ENCODE measurements at places on chromosomes 7 and 10.
A peak's percentile ranks its signal among the peaks of the same experiment; 100 is the strongest.

- peak; percentile 27 for DNase-seq
Observed at GRCh38 chr10:124611738-124612137, 132.4 kb downstream of the FAM53B start.

DNA sequence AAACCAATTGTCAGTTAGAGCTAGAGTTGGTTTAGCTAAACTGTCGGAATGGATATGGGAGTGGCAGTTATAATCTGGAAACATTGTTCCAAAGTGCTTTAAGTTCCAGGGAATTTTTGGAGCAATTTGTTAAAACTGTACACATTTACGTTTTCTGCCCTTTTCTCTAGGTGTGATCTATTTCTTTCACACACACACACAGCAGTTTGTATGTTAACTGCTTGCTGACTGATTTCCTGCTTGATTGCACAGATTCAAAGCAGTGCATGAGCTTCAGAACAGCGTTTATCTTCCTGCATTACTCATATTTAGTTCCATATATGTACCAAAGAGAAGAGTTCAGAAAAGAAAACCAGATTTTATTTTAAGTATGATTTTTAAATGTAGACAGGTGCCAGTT is 57.9 kb downstream of the MGMT start:
- no peak for DNase-seq

GRCh38 chr7:12730523-12730922 is 43.1 kb downstream of the ARL4A start:
- no peak for DNase-seq

GRCh38 chr7:9149499-9150082 is 716.2 kb downstream of the NXPH1 start:
- DNase-seq, result no peak

DNA sequence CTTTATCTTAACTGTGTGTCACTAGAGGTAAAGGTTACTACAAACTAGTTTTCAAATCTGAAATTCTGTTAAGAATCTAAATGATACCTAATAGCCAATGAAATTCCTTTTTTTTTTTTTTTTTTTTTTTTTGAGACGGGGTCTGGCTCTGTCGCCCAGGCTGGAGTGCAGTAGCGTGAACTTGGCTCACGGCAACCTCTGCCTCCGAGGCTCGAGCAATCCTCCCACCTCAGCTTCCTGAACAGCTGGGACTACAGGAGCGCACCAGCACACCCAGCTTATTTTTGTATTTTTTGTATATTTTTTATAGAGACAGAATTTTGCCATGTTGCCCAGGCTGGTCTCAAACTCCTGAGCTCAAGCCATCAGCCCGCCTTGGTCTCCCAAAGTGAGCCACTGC is 160.3 kb upstream of the NEBL start:
- DNase-seq, result no peak

- no peak for DNase-seq
Observed at GRCh38 chr10:97543025-97543546, 29.5 kb upstream of the ANKRD2 start.

GRCh38 chr10:5663692-5664427 is 2.5 kb downstream of the ASB13 start:
- DNase-seq, result no peak

DNA sequence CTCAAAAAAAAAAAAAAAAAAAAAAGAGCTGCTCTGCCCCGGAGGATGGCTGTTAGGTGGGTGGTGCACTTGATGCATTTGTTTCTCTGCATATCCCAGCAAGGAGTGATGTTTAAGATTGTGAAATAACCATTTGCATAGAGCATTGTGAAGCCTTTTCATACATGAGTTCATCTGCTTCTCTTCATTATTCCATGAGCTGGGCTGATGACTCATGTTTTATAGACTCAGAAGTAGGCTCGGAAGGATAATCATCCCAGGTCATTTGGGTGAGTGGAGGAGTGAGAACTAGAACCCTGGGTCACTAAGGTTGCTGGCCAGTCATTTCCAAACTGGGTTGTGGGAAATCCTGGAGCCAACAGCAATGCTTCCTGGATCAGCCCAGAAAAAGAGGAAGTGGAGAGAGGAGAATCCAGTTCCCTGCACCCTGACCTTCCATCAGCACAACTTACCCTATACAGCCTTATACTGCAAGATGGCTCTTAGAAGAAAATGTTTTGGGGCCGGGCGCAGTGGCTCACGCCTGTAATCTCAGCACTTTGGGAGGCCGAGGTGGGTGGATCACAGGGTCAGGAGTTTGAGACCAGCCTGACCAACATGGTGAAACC is 45.3 kb downstream of the TACC2 start:
- DNase-seq, result no peak

GRCh38 chr10:74947781-74948401 is 121.5 kb downstream of the KAT6B start:
- no peak for DNase-seq

GRCh38 chr7:69696054-69696591 is 97.8 kb downstream of the AUTS2 start:
- DNase-seq, result no peak

GRCh38 chr10:79081353-79082034 is 12.7 kb downstream of the ZMIZ1 start:
- no peak for DNase-seq

GRCh38 chr7:157721468-157722136 is 384.8 kb downstream of the DNAJB6 start:
- DNase-seq, result no peak

GRCh38 chr7:5827755-5828154 is 46.3 kb upstream of the RNF216 start:
- no peak for DNase-seq

DNA sequence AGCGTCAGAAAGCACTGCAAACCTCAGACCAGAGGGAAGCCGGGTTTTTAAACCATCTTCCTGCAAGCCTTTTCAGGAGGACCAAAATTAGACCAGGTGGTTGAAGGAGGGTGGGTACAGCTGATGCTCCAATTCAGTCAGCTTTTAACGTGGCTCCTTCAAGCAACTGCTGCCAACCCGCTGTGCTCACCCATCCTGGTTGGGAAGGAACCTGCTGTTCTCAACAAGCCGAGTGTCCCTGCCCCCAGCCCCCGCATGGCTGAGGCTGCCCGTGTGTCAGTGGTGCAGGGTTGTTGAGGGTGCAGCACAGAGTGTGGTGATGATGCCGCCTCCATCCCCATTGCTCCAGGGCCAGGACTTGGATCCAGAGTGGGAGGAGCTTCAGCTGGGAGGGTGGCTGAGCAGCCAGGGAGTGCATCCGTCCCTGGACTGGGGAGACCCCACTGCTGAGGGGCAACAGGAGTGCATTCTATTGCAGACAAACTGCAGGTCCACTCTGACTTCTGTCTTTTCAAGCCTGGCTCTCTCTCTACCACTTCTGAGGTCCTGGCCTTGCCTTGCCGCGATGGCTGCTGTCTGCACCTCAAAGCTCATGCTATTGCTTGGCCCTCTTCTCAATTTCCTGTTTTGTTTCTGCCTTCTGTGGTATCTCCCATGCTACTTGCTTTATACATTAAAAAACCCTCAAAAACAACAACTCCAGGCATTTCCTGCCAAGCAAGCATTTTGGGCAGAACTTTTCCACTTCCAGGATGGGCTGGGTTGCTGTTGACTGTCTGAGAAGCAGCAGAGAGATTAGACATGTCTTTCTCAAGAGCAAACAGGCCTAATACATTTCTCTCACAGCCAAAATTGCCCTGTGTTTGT is 134.7 kb downstream of the DNAJB6 start:
- DNase-seq, result peak; percentile 15

GRCh38 chr10:113566888-113567287 is 14.0 kb downstream of the HABP2 start:
- no peak for DNase-seq

DNA sequence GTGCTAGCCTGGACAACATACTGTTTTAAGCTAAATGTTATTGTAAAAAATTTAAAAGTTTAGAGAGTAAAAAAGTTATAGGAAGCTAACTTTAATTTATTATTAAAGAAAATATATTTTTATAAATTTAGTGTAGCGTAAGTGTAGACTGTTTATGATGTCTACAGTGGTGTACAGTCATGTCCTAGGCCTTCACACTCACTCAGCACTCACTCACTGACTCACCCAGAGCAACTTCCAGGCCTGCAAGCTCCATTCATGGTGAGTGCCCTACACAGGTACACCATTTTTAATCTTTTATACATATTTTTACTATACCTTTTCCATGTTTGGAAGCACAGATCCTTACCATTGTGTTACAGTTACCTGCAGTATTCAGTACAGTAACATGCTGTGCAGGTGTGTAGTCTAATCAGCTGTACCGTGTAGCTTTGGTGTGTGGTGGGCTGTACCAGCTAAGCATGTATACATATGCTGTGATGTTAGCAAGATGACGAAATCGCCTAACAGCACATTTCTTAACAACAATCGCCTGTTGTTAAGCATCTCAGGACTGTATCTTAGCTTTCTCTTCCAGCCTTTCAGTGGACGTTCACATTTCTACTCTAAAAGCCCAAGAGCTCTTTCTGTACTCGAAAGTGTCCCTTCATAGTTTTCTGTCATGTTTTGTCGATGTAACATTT is 12.5 kb downstream of the RNF32 start:
- no peak for DNase-seq

Data from T-helper 1 cell (primary cell).